Fibroblast of lung (primary cell): ENCODE measurements at places on chromosomes 16 and 17.

GRCh38 chr16:78633551-78633950 lies 534.1 kb downstream of the WWOX start:
- DNase-seq: peak; percentile 50

- DNase-seq: no peak
Measured at GRCh38 chr17:70947636-70948565, 778.6 kb downstream of the KCNJ2 start.

GRCh38 chr16:52256310-52257078 lies 290.4 kb downstream of the TOX3 start:
- no peak for DNase-seq

DNA sequence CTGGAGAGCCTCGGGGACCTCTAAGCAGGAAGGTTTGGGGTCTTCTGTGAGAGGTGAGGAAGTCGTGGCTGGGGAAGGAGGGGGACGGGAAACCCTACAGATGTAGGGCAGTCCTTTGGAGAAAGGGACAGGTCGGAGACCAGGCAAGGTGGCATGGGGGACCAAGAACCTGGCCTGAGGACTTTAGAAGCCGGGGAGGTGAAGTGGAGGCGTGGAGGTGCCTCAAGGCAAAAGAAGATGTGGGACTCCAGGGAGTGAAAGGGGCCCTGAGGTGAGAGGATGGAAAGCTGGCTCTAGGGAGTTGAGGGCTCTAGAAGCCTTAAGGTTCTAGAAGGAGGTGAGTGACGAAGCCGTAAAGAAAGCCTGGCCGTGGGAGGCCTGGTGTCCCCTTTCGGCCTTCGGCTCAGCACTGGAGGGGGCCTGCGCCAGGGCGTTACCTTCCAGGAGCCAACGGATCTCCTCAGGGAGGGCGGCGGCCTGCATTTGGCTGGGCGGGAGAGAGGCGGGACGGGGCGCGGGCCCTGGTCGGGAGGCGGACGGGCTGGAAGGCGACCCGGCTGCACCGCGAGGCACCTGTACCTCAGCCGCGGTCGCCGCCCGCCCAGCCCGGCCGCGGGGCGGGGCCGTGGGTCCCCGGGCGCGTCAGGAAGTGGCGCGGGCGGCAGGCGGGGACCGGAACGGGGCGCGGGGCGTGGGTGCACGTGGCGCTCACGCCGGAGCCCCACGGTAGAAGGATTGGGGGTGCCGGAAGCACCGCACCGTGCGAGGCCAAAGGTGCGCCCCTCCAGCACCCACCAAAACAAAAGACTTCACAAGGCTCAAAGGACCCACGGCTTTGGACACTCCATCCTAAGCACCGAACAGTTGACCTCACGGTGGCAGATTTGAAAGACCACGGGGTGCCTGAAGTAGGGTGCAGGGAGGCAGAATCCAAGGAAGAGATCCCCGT lies at the start of gene SKAP1:
Gene SKAP1 (minus strand): TSS at position 577 of the 949 bp plus-strand sequence.
- DNase-seq: no peak

DNA sequence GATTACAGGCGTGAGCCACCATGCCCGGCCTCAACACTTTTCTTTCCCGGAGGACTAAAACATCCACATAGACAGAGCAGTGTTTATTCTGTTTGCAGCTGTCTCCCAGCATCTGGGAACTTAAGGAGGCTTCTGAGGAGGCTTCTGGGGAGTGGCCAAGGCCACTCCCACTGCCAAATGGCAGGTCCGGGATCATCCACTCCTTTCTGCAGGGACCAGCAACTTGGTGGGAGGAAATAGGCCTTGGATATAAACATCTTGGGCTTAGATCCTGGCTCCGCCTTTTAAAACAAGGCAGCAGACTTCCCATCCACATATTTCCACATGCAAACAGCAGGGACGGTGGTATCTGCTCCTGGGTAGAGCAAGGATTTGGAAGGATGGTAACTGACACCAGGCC lies 14.1 kb upstream of the SPATA32 start:
- peak; percentile 90 for DNase-seq

DNA sequence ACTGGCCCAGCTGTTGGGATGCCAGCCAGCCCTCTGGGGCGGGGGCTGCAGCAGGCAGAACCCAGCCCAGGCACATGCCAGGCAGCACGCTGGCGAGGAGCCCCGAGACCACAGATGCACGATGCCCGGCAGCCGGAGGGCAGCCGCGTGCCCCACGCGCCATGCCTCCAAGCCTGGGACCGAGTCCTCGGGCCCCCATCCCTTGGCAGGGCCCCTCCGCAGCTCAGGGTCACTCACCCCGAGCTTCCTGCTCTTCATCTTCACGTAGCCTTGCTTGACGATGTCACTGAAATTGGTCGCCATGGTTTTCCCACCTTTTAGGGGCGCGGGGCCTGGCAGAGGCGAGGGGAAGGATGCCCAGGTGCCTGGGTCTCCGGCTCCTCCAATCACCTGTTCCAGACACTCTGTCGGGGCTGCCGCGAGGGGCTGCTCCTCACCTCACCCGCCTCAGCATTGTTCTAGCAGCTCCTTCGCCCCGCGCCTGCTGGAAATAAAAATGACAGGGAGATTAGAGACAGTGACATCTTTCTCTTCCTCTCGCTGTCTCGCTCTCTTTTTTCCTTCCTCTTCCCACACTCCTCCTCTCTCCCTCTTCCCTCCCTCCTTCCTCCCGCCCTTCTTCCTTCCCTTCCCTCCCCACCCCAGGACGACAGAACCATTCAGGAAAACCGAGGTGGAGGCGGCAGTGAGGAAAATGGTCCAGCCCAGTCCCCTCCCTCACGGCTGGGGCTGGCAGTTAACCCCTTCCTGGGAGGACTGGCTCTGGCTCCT lies 6.9 kb downstream of the DOK4 start:
- peak; percentile 74 for DNase-seq

- DNase-seq: no peak
Measured at GRCh38 chr17:40557531-40558299, 7.6 kb downstream of the CCR7 start.

DNA sequence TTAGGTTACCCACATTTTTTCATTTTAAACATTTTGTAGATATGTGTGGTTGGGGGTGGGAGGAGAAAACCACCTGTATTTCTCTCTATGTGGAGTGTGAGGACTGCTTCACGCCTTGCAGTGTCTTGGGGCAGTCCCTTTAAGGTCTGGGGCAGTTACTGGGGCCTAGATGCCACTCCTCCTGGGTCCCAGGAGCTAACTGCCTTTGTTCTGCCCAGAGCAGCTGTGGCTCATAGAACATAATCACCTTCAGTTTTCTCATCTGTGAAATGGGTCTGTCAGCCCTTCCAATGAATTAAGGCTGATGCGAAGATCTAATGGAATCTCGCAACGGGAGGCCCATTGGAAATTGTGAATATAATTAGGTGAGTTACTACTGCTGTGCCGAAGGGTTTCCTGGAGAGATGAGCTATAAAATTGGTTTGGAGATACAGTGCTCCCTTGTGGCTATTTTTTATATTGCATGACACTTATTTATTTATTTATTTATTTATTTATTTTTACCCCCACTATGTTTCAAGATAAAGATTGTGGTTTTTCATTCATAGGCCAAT lies 22.9 kb downstream of the DHRS7C start:
- peak; percentile 24 for DNase-seq

- peak; percentile 67 for DNase-seq
Measured at GRCh38 chr17:76873856-76874255, 5.7 kb downstream of the MGAT5B start.

- DNase-seq: peak; percentile 91
Measured at GRCh38 chr17:81049973-81050551, 15.1 kb downstream of the BAIAP2 start.

GRCh38 chr16:81826523-81826922 lies 47.4 kb downstream of the PLCG2 start:
- no peak for DNase-seq

GRCh38 chr17:33949100-33949499 lies 306.0 kb upstream of the CCL2 start:
- DNase-seq: no peak

DNA sequence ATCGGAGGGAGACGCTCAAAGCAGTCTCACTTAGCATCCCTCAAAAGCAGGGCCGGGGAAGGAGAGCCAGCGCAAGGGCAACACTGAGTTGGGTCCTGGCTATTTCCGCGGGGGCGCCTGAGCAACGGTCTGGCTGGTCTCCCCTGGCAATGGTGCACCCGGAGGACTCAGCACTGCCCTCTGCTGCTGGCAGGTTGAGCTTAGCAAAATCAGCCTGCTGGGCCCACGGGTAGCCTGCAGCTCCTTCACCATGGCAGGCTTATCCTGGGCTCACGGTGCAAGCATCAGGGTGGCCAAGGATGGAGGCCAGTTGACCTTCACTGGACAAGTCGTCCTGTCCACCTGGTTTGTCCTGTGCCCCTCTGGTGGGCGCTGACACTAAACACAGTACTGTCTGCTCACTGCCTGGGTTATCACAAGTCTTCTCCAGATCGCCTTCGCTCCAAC lies 14.4 kb upstream of the ALDH3A1 start:
- DNase-seq: peak; percentile 54

GRCh38 chr16:70482624-70483023 lies 28.2 kb downstream of the FCSK start:
- DNase-seq: no peak

- DNase-seq: no peak
Measured at GRCh38 chr17:30232015-30232823, 3.3 kb downstream of the SLC6A4 start.

GRCh38 chr16:87757841-87758426 lies 7.9 kb downstream of the KLHDC4 start:
- peak; percentile 45 for DNase-seq

- no peak for DNase-seq
Measured at GRCh38 chr16:52547004-52547833, at the start of gene TOX3. TOX3 (minus strand) TSS chr16:52547143; CDS start chr16:52546723, 420 bp downstream.
